ENCODE measurements at places on chromosomes 13 and 19.

DNA sequence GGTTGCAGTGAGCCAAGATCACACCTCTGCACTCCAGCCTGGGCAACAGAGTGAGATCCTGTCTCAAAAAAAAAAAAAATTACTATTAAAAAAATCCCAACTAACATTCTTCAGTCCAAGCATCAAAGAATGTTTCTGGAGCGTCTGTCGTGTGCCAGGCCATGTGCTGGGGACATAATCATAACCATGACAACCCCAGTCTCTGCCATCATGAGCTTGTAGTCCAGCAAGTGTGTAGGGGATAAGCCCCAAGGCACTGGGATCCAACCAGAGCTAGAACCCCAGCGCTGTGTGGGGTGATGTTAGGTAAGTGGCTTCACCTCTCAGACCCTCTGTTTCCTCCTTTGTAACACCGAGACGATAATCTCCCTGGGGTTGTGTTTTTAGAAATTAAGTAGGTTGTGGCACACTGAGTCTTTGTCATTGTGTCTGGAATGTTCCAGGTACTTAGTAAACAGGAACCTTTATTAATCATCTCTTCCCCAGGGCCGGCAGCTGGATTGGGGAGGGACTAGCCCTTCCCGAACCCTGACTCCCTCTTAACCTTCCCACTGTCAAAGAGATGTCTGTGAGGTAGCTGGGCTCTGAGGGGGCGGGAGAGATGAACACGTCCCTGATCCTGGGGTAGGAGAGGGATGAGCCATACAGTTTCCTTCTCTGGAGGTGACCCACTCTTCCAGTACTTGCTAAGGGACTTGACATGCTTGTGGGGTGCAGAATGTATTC is 5.2 kb downstream of the ITPKC start:
- no peak for DNase-seq

GRCh38 chr13:41034881-41035280 is 15.8 kb upstream of the ELF1 start:
- no peak for DNase-seq

DNA sequence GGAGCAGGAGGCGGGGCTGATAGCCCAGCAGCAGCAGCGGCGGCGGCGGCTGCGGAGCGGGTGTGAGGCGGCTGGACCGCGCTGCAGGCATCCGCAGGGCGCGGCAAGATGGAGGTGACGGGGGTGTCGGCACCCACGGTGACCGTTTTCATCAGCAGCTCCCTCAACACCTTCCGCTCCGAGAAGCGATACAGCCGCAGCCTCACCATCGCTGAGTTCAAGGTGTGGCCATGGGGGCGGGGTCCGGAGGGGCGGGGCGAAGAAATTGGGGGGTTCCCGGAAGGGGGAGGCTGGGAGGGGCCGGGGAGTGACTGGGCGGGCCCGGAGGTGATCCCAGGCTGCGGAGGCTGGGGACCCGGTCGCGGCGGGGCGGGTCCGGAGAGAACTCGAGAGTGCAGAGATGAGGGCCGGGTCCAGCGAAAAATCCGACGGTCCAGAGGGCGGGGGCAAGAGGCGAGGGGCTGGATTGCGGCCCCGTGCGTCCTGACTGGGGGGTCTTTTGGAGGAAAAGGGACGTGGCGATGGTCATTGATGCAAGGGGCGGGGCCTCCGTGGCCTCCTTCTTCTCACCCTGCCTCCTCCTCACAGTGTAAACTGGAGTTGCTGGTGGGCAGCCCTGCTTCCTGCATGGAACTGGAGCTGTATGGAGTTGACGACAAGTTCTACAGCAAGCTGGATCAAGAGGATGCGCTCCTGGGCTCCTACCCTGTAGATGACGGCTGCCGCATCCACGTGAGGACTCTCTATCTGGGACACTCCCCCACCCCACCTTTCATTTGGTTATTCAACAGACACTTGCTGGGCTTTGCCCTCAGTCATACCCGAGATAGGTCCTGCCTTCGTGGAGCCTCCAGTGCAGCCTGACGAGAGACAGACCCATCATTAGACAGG is at the start of gene TBCB:
TBCB (plus strand) TSS at position 16 of the 891 bp plus-strand sequence; CDS start at position 109, 93 bp downstream.
- no peak for DNase-seq

- no peak for DNase-seq
Observed at GRCh38 chr19:58385891-58386575, 1.0 kb upstream of the RPS5 start.

- no peak for DNase-seq
Observed at GRCh38 chr13:41203810-41204209, 9.4 kb upstream of the KBTBD7 start.

- DNase-seq = no peak
Observed at GRCh38 chr19:49594993-49595818, 4.2 kb downstream of the PRR12 start.

GRCh38 chr19:31504221-31504620 is 155.0 kb upstream of the TSHZ3 start:
- DNase-seq = no peak

- DNase-seq = peak; percentile 11
Observed at GRCh38 chr19:46408664-46409039, 4.7 kb downstream of the CCDC8 start.

GRCh38 chr19:15300533-15301197 is 31.7 kb downstream of the BRD4 start:
- DNase-seq = no peak

DNA sequence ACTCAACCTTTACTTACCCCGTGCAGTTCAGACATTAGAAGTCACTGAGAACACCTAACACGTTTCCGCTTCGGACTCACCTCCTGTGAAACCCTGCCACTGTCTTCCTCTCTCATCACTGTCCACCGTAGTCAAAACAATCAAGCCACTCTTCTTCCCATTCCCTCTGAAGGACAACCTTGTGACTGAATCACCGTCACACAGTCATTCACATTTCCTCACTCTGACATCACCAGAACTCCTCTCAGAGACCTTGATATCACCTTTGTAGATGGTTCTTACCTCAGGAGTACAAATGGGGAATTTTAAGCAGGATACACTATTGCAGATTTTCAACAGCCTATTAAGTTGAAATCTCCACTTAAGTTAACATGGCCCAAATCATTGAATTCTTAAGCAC is 1.3 kb upstream of the KBTBD6 start:
- DNase-seq = no peak

DNA sequence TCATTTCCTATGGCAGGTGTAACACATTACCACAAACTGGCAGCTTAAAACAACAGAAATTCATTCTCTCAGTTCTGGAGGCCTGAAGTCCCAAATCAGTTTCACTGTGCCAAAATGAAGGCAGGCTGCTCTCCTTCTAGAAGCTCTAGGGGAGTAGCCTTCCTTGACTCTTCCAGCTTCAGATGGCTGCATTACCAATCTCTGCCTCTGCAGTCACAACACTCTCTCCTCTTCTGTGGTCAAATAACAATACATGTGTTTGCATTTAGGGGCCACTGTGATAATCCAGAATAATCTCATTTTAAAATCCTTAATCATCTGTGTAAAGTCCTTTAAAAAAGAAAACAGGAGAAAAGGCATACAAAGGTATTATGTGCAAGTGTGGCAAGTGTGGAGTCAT is 7.8 kb downstream of the DIAPH3 start:
- DNase-seq = no peak

DNA sequence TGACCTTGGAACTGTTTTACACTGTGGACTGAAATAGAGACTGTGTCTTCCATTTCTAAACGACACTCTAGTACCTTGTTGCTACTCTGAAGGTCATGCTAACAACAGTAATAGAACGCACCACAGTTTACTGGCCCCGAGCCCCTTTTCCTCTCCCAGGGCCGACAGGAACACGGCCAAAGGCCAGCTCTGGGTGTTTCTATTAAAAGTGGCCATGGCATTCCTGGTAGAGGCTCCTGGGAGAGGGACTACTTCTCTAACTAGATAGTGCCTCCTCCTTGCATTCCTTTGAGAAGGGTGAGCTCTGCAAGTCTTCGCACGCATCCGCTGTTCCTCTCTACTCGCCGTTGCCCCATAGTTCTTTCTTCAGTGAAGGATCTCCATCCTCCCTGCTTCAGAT is 18.7 kb upstream of the SIAH3 start:
- DNase-seq = no peak

DNA sequence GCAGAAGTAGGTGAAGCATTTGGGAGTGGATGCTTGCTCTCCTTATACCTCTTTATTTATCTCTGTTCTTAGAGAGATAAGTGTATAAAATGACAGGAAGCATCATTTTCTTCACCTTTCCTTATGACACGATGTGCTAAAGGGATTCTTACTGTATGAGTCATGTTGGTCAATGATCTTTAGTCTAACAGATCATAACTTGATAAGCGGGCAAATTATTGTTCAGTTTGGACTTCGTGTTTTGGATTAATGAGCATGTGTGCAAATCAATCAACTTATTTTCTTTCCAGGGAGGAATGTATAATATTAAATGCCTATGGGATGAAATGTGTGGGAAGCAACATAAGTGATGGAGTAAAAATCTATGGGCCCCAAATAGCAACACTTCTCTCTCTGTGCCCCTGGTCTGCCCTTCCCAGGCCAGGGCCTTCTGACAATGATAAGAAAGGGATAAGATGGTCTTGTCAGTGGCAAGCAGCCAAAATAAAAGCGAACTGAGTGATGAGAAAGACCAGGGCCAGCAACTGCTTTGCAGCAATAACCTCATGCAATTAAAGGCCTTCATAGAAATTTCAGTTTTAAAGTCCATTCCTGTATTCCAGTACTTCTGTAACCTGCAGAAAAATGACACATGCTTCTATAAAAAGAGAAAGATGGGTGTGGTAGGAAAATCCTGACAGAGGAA is 61.4 kb downstream of the SLC10A2 start:
- no peak for DNase-seq

DNA sequence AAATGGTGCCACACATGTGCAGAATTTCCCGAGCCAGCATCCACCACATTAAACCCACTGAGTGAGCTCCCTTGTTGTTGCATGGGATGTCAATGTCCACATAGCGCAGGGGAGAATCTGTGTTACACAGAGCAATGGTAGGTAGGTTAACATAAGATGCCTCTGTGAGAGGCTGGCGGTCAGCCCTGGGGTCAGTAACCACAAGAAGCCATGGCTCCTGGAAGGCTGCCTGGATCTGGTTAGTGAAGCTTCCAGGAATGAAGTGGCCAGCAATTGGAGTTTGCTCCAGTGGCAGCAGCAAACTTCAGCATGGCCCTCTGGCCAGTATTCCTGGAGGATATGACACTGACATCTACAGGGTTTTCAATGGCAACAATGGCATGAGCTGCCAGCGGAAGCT is 37.0 kb upstream of the PCDH9 start:
- no peak for DNase-seq

- DNase-seq = no peak
Observed at GRCh38 chr19:48623556-48624066, 4.3 kb downstream of the SPHK2 start.

DNA sequence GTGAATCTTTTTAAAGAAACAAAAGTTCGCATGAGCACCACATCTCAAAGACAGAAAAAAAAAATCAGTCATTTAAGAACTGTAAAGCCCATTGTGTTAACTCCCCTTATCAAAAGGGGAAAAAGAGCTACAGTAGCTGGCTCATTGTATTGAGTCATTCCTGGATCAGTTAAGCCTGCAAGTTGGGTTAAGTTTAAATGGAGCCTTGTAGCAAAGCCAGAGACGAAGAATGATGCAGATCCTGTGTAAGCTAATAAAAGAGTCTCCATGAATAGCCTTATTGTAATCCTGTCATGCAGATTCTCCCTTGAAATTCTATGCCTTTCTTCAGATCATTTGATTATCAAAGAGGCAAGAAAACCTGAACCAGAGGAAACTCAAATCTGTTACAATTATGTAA is 83.8 kb downstream of the CRYL1 start:
- no peak for DNase-seq

DNA sequence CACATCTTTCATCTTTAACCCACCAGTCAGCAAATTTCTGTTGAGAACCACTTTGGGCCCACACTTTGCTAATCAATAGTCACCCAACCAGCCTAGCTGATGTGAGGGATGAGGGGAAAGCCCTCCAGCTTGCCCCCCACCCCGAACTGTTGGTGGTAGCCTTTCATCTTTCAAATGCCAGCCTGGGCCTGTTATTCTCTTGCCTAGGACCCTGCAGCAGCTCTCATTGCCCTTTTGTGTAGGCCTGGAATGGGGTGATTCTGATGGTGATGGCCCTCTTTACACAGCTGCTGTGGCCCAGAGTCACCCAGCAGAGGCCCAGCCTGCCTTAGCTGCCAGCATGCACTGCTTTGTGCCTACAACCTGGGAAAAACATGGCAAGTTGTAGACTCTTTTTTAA is 294.5 kb downstream of the SLC7A1 start:
- DNase-seq = no peak

DNA sequence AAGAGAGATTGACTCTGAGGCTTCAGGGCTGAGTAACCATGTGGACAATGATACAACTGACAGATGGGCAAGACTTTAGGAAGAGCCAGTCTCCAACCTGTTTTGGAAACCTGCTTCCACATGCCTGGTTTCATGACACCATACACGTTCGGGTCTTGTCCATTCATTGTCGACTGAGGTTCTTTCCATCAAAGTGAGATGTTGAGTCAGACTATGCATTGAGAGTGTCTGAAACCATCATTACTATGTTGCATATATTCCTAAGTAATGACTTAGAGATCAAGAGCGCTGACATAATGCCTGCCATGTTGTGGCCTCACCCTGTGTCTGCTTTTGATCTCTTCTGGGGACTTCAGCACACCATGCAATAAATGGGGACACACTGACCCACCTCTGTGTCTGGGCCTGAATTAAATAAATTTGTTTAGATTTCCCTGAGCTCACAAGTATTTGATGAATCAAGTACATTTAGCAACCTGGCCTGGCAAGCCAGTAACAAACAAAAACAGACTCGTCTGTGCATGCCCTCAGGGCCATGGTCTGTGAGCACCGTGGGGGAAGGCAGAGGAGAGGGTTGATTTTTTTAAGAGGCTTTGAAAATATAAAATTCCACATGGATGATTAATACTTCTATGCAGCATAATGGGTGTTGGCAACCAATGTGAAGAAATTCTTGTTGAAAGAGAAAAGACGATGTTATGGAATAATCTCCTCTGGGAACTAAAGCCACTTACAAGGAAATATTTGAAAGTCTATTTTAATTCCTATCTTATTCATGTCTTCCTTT is 49.9 kb upstream of the UBAC2 start:
- no peak for DNase-seq

DNA sequence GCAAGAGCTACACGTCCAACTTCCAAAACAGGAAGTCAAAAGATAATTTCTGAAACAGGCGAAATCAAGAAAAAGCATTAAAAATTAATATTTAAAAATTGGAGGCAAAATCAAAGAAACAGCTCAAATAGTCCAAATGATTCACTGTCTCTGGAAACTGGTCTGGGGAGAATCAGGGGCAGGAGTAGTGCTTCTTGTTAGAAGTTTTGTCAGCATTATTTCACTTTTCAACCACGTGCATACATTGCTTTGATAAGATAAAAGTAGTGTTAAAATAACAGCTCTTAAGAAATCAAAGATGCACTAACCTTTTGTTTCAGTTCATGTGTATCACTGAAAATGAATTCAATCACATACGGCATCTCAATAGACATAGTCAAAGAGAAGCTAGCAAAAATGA is 53.8 kb downstream of the PARP4 start:
- no peak for DNase-seq

Measured in NCI-H1436 treated with DMSO at 0.1 percent for 48 hours (cell line).